ENCODE measurements at places on chromosomes 3 and 15.

- DNase-seq = no peak
Measured at GRCh38 chr3:51357856-51358255, 27.2 kb upstream of the MANF start.

DNA sequence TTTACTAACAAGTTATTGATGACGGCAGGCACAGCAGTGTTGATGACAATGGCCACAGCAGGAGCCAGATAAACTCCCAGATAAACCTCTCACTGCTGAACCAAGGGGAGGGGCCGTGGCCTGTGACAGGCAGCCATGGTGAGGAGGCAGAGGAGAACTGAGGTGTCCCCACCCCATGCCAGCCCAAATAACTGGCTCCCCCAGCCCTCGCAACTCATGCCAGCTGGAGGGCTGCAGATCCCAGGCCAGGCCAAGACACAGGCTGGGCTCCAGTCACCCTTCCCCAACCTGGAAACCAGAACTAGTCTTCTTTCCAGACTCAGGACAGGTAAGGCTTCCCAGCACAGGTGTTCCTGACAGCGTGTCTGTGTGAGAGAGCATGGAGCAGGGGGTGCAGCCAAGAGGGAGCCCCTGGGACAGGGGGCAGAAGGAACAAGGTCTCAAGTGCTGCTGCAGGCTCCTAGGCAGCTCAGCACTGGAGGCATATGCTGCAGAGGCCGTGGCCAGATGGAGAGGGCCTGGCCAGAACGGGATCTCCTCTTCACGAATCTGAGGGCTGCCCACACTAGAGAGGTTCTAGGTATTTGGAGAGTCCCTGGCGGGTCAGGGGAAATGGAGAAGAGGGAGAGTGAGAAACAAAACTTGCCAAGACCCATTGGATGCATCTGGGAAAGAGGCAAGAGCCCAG is 15.9 kb downstream of the PLA2G4F start:
- DNase-seq = no peak

- no peak for DNase-seq
Measured at GRCh38 chr15:67370206-67370954, 115.8 kb downstream of the IQCH start.

DNA sequence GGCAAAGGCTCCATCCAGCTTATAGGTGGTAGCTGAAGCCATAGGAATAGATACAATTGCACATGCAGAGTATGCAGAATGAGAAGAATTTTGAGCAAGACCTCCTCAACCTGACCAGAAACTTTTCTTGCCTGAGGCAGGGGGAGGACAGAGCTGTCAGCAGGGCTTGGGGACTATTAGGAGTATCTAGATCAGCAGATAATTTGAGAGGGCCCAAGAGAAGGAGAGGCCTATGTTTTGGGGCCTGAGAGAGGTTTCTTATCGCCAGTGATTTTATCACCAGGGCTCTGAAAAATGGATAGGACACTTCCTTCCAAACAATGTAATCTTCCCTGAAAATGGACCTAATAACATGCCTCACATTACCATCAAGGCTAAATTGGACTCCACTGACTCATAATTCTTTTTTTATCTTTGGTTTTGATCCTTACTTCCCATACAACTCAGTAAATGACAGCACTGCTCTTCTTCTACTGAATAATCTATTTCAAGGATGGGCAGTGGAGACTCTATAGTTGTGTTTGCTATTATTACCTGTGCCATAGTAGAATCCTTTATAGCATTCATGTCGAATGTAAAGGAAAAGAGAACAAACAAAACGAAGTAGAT is 15.8 kb upstream of the RAMAC start:
- DNase-seq = no peak

DNA sequence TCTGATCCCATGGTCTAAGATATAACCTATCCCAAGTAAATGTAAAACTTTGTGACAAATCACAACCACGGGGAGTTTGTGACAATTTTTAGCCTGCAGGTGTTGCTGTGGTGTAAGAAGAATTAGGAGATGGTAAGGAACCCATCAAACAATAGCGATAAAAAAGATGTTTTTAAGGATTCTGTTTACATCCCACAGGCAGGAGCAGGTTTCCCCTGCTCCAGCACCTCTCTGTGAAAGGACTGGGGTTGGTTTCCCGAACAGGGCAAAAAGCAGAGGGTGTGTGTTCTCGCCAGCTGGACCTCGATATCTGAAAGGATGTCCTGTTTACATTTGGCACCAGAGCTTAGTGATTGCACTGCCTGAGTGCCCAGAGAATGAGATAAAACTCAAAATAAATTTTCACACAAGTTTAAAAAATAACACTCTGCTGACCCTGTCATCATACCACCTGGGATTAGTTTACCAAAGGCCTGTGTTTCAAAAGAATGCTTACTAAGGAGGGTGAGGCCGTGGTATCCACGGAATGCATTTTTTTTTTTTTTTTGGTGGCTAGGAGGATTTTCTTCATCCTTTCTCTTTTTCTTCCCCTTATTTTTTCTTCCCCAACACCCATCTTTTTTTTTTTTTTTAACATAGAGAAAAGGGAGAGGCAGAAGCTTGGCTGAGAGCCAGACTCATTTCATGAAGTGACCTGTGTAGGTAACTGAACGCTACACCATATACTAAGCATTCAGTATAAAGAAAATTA is 151.8 kb upstream of the DPH6 start:
- DNase-seq = no peak

GRCh38 chr15:68387381-68388143 is 44.4 kb downstream of the ITGA11 start:
- no peak for DNase-seq

All from cerebellar cortex (tissue), 1 donor.